ENCODE measurements at places on chromosomes 1 and 21.

- no peak for DNase-seq
Measured at GRCh38 chr1:227227761-227228160, 90.5 kb downstream of the CDC42BPA start.

DNA sequence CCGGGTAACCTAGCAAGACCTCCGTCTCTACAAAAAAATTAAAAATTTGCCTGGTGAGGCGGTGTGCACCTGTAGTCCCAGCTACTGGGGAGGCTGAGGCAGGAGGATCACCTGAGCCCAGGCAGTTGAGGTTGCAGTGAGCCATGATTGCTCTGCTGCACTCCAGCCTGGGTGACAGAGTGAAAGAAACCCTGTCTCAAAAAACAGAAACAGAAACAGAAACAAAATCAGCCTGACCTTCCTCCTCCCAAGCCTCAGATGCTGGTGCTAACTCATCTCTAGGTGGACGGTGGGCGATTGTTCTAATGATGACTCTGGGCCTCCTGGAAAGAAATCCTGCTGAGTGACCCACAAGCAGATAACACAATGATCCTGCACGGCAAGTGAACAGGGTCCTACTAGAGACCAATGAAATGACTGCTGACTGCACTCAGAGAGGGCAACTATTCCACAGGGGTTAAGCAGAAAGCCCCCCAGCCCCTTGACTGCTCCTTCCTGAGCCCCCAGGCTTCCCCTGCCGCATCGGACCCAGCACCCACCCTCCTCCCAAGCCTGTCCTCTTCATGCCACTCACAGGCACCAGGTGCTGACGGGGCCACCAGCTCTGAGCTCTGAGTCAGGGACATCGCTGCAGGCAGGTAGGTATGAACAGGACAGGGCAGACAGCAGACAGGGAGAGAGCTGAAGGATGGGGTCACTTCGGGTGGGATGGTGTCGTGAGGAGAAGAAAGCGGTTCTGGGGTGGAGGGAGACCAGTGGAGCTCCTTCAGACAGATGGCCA lies 27.8 kb upstream of the LRRC38 start:
- DNase-seq, result no peak

- no peak for DNase-seq
Measured at GRCh38 chr1:42963378-42964043, 4.8 kb upstream of the SLC2A1 start.

DNA sequence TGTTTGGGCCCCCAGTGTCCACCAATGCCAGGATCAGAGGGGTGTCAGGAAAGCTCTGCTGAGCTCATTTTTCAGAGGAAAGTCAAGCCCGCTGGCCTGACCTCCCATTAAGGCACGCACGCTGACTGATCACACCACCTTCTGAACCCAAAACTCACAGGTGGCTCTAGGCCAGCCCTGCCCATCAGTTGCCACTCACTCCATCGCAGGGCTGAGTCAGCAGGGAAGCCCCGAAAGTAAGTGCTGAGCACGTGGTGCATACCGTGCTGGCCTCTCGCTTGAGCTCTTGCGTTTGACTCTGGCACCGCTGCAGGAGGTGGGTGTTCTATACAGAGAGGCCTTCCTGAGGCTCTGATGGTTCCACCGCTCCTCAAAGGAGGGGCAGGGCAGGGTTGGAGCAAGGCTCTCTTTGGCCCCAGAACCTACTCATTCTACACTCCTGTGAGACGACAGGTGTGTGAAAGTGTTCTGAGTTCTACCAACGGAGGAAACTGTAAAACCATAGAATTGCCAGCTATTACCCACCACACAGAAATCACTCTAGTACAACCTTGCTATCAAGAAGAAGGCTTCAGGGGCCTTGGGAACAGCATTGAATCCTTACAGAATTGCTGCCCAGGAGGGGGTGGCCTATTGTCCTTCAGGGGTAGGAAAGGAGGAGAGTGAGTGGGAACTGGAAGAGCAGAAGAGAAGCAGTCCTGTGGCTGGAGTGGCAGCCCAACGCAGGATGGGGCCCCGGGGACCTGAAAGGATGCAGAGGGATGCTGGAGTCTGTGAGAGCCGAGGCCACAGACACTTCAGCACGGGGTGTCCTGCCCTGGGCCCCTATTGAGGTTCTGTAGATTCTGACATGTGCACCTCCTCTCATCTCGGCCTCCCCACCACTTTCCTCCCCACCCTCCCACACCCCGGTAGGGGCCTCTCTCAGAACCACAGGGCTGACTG lies 214.7 kb upstream of the EDN2 start:
- DNase-seq, result no peak

DNA sequence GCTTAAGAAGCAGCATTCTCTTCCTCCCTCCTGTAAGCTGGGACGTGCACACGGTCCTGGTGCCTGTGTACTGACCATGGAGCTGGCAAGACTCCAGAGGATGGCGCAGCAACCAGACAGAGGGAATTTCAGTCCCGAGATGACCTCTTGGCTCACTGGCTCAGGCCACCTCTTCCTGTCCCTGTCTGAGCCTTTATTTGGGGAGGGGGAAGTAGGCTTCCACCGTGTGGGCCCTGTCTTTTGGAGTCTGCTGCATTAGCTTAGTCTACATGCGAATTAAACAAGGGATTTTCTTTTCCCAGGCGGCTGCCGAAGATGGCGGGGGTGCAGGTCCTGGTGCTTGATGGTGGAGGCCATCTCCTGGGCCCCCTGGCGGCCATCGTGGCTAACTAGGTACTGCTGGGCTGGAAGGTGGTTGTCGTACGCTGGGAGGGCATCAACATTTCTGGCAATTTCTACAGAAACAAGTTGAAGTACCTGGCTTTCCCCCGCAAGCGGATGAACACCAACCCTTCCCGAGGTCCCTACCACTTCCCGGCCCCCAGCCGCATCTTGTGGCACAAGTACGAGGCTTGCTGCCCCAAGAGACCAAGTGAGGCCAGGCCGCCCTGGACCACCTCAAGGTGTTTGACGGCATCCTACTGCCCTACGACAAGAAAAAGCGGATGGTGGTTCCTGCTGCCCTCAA lies 10.2 kb downstream of the IL24 start:
- peak; percentile 77 for DNase-seq

GRCh38 chr1:171366085-171366484 lies 52.1 kb downstream of the FMO4 start:
- no peak for DNase-seq

DNA sequence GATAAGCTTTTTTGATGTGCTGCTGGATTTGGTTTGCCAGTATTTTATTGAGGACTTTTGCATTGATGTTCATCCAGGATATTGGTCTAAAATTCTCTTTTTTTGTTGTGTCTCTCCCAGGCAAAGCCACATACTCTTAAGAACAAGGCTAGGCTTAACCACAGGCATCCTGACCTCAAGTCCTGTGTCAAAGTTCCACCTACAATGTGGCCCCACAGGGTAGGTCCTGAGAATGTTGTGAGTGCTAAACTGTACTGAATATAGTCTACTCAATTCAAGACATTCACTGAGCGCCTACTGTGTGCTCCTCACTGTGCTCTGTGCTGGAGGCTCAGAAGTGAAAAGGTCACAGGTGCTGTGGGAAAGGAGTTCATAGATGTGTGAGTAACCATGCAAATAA lies 20.6 kb downstream of the DDAH1 start:
- DNase-seq, result no peak

DNA sequence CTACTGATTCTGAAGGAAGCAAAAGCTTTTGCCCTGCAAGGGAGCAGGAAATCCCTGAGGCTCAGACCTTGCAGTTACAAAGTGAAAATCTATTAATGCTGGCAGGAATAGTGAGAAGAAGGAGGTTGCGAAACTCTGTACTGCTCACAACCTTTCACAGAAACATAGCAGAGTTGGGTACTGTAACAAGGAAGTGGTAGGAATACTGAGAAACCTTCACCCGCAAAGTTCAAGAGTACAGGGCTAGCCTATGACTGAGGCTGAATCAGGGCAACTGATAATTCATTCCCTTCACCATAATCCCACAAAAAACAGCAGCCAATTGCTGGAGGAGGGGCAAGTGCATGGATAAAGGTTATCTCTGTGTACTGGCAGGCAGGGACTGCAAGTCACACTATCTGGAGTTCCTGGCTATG lies 23.9 kb upstream of the KCTD3 start:
- no peak for DNase-seq

DNA sequence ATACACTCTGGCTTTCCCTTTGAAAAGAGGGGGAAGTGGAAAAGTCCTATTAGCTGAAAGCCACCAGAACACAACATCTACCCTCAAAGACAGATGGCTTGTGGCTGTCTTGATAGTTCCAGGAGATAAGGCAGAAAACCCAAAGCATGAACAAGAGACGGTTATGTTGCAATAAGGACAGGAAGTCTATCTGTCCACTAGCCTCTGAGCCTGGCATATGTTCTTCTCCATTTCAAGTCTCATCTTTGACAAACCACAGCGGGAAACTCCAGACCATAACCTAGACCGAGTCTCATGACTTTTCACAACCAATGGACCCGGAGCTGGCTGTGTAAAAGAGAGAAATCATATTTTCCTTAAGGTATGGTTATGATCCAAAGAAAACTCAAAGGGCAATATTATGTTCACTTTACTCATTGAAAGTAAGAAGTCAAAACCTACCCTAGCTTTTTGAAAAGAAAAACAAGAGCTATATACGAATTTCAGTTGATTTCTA lies 33.8 kb downstream of the DUSP10 start:
- DNase-seq, result no peak

- peak; percentile 53 for DNase-seq
Measured at GRCh38 chr1:160416369-160416768, 16.0 kb downstream of the VANGL2 start.

DNA sequence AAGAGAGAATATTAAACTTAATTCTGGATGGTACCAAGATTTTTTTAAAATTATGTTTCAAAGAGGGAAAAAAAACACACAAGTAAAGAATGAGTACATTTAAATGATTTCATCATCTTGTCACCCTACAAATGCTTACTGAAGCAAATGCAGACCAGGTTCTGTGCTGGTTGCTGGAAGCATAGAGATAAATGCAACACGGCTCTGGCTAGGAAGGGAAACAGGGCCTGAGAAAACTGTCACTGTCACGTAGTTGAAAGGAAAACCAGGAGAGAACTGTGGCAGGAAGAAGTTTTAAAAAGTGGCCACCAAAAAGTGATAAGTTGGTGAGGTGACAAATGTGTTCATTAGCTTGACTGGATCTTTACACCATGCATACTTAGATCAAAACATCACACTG lies 336.9 kb upstream of the NFIA start:
- no peak for DNase-seq

- no peak for DNase-seq
Measured at GRCh38 chr1:226685196-226685820, 53.8 kb downstream of the ITPKB start.

GRCh38 chr1:56225964-56226815 lies 353.2 kb downstream of the PLPP3 start:
- DNase-seq, result no peak

DNA sequence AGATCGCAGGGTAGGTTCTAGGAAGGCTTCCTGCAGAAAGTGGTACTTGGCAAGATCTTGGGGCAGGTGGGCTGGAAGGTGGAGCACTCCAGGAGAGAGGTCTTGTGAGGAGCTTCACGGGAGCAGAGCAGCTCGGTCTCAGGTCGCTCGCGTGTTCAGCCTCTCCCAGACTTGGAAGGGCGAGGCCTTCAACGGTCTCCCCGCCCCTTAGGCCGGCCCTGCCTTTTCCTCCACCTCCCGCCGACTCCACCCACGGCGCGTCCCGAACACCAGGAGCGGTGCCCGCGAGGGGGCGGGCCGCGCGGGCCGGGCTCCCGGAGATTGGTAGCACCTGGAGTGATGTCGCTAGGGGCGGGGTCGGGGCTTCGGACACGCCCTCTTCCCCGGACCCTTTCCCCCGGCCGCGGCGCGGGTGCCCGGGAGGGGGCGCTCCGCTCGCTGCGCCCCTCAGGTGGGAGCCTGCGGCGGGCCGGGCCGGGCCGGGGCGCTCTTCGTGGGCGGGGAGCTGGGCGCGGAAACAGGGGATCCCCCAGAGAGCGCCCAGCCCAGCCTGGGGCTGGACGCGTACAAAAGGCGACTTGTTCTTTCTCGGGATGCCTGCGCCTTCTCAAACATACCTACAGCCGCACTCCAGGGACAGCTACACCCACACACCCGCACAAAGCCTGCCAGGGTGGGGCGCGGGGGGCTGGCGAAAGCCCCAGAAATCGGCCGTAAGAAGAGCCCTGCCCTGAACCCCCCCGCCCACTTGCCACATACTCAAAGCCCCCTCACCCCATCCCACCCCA lies 35.5 kb downstream of the AHDC1 start:
- peak; percentile 98 for DNase-seq

DNA sequence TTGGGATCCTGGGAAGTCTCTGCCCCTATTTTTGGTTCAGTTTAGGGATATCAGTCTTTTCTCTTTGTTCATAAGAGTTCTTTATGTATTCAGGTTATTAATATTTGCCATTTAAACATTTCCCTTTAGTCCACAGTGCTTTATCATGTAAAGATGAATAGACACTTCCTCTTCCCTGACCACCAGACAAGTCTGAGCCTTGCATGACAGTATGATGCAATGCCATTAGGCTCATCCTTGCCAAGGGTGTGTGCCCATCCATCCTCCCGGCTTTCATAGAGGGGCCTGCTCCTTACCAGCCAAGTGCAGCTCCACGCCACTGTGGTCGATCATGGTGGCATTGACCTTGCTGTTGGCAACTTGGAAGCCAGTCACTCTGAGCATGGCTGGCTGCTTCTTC lies 52.1 kb downstream of the ZSCAN20 start:
- DNase-seq, result no peak

GRCh38 chr1:199756066-199756465 lies 271.4 kb upstream of the NR5A2 start:
- DNase-seq, result no peak

DNA sequence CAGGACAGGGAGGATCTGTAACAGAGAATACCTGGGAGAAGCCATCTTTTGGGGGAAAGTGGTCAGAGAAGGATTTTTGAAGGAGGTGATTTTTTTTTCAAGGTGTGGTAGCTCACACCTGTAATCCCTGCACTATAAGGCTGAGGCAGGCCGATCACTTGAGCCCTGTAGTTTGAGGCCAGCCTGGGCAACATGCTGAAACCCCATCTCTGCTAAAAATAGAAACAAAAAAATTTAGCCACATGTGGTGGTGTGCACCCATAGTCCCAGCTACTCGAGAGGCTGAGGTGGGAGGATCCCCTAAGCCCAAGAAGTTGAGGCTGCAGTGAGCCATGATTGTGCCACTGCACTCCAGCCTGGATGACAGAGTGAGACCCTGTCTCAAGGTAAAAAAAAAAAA lies 67.4 kb upstream of the ARTN start:
- no peak for DNase-seq

Data from HuH-7 (cell line).